ENCODE measurements at places on chromosomes 13 and 19.

- no peak for DNase-seq
Observed at GRCh38 chr19:18414504-18415177, 4.6 kb upstream of the SSBP4 start.

DNA sequence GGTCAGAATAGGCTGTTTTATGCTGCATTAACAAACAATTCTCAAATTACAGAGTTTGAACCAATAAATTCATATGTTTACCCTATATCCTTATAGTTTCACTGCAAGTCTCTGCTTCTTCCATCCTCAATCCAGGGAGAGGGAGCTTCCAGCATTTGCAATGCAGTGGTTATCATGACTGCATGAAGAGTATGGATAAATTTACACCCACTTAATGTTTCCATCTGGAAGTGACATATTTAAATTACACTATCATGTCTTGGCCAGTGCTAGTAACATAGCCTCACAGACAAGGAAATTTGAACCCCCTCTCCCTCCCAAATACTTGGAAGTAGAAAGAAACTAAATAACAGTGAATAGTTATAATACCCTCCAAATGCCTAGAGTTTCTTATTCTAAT is 33.5 kb upstream of the UFM1 start:
- DNase-seq, result no peak

DNA sequence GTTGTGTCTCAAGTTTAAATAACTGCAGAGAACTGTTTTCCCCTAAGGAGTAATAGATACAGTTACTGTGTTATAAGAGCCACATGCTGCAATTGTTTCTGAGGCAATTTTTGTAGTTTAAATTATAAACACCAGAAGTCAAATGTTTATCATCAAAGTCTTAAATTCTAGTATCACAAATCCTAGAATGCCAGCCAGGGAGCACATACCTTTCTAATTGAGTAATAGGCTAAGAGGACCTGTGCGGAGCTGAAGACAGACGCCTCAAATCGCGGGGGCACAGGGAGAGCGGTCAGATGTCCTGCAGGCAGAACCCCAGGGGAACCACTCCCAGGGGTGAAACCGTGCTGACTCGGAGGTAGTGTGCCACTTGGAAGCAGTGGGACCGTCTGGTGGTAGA is 65.2 kb upstream of the TNFRSF19 start:
- no peak for DNase-seq

DNA sequence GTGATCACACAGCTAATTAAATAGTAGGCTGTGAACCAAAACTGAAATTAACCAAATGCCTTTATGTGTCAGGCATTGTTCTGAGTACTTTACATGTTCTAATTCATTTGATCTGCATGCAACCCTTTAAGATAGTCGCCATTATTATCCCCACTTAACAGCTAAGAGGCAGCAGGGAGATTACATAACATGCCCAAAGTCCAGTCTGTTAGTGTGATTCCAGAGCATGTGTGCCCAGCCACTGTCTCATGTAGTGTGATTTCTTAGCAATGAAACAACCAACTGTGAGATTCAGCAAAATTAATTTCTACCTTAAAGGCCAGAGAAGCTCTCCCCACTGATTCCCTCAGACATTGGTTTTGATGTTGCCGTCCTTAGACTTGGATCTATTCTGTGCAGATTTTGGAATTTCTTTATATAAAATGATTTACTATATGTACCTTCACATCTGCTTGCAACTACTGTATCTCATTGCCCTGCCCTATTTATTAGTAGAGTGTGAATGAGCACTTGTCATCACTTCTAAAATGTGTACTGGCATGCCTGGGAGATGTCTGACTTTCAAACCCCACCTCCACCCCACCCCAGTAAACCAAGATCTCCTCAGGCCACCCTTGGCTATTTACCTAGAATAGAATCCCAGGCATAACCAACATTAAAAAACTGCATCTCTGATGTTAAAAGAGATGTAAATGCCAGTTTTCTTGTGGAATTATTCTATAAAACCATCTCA is 41.2 kb downstream of the POLR1D start:
- DNase-seq, result no peak

- no peak for DNase-seq
Observed at GRCh38 chr19:13366529-13367143, 139.6 kb downstream of the CACNA1A start.

DNA sequence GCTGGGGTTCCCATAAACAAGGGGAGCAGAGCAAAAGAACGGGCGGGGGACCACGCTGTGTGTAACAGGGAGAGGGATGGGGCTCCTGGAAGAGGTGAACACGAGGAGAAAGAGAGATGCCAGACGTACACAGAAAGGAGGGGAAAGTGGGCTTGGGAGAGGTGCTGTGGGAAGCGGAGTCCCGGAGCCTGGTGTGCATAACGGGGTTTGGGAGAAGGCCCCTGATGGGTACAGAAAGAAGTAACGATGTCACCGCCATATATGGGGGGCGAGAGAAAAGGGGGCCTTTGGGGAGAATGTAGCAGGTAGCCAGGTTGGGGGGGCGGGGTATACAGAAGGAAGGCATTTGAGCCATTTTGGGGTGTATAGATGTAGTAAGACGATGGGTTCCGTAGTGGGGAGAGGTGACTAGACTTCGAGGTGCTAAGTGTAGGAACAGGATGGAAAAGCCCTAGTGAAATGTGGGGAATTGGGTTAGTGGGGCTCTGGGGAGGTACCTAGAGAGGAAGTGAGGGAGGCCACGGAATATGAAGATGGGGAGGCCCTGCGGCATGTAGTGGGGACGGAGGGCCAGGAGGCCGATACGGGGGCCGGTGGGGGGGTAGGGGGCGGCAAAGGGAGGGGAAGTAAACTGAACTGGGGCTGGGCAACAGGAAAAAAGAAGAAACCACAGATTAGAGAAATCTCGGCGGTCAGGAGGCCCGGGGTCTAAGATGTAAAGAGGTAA is 787 bp downstream of the ZNF580 start:
- DNase-seq, result peak; percentile 40

DNA sequence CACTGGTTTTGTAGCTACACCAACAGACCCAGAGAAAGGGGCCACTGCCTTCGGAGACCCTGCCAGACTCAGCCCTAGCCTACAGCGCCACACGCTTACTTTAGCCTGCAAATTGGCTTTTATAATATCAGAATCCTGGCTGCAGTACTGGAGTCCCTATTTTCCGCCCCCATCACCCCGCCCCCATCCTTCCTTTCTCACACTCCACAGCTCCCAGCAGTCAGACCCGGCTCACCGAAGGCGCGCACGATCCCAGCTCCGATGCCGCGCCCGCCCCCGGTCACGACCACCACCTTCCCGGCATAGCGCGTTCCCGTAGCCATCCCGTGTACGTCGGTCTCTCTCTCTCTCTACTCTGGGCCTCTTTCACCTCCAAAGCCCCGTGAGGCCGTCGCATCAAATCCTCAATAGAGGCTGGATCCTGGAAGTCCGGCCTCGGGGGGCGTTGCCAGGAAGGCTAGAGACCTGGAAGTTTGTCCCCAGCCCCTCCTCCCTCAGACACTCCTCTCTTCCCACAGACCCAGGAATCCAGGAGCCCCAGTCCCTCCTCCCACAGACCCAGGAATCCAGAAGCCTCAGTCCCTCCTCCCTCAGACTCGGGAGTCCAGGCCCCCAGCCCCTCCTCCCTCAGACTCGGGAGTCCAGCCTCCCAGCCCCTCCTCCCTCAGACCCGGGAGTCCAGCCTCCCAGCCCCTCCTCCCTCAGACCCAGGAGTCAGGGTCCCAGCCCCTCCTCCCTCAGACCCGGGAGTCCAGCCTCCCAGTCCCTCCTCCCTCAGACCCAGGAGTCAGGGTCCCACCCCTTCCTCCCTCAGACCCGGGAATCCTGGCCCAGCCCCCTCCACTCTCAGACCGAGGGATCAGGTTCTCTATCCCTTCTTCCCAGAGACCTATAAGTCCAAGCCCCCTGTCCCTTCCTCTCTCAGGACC is at the start of gene HSD17B14:
Gene HSD17B14, minus strand, starts transcription at position 403 of the 929 bp plus-strand sequence. Its CDS starts 80 bp downstream, at position 323.
- DNase-seq, result no peak

DNA sequence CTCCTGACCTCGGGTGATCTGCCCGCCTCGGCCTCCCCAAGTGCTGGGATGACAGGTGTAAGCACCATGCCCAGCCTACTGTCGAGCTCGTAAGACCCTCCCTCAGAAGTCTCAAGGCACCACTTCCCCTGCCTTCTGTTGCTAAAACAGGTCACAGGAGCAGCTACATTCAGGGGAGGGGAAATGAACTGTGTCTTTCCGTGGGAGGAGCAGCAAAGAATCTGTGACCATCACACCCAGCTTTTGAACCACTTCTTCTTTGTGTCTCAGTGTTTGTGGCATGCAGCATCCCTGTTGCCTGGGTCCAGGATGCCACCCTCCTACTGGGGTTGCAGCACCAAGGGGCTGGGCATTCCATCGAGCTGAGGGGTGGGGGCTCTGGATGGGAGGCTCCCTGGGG is 7.7 kb upstream of the CSNK1G2 start:
- DNase-seq, result no peak

GRCh38 chr13:30194906-30195305 is 112.4 kb downstream of the KATNAL1 start:
- no peak for DNase-seq

- DNase-seq, result no peak
Observed at GRCh38 chr13:52882785-52883184, 34.3 kb upstream of the PCDH8 start.

DNA sequence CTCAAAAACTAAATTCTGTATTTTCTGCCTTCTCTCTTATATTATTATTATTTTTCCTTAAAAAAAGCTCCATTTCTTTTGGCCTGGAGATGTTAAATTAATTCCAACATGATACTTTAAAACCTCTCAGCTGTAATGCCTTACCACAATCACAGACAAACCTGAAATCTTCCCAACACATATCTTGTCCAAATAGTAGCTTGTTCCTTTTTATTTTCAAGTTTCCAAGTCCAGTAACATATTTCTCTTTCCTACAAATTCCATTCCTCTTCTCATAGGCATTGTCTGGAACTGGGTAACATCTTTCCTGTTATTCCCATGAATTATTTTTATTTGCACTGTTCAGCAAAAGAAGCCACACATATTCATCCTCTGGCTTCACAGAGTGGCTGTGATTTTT is 137.0 kb downstream of the SLITRK6 start:
- DNase-seq, result no peak

DNA sequence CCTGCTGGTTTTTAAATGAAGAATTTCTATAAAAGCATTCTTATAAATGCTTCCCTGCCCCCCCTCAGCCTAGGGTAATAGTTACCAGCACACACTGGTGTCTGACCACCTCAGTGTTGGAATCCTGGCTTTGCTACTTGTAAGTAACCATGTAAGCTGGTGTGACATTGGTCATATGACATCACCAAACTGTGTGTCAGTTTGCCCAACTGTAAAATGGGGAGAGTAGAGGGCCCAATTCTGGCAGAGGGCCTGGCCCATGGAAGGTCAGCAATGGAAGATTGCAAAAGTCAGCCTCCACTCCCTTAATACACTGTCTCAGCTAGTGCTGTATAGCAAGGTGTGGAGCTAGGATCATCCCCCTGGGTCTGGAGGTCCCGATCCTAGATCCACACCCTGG is 31.6 kb downstream of the ACSBG2 start:
- DNase-seq, result no peak

- no peak for DNase-seq
Observed at GRCh38 chr19:16788479-16788878, 40.7 kb upstream of the SIN3B start.

GRCh38 chr19:55986487-55986886 is at the start of gene NLRP5:
TSS of gene NLRP5 (plus strand) at chr19:55986775.
- no peak for DNase-seq

DNA sequence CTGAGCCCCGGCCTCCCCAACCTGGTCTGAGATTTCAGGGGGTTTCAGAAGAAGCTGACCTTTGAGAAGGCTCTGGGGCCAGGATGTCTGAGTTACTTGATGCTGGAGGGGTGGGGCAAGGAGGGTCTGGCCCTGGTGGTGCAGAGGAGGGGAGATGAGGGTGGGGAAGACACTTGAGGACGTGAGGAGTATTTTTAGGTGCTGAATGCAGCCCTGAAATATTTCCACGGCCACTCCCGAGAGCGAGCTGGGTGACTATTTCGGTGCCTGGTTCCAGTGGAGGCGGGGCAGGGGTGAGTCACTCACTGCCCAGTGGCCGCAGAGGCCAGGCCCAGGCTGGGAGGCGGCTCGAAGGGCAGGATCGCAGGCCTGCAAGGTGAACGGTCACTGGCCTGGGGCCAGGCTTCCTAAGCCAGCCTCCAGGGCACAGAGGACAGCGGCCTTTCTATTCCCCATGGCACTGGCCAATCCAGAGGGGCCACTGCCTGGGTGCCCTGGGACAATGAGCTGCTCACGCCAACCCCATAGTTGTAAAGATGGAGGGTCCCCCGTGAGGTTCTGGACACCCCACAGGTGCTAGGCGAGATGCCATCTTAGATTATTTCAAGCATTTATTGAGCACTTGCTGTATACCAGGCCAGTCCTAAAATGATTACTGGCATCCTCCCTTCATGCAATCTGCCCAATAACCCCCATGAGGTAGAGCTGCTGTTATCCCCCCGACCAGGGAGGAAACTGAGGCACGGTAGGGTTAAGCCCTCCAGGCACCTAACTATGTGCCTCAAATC is 19.7 kb upstream of the JUND start:
- DNase-seq, result no peak

- DNase-seq, result no peak
Observed at GRCh38 chr19:533364-534058, 2.0 kb downstream of the CDC34 start.

- DNase-seq, result no peak
Observed at GRCh38 chr13:57437587-57437986, 194.0 kb upstream of the PCDH17 start.

DNA sequence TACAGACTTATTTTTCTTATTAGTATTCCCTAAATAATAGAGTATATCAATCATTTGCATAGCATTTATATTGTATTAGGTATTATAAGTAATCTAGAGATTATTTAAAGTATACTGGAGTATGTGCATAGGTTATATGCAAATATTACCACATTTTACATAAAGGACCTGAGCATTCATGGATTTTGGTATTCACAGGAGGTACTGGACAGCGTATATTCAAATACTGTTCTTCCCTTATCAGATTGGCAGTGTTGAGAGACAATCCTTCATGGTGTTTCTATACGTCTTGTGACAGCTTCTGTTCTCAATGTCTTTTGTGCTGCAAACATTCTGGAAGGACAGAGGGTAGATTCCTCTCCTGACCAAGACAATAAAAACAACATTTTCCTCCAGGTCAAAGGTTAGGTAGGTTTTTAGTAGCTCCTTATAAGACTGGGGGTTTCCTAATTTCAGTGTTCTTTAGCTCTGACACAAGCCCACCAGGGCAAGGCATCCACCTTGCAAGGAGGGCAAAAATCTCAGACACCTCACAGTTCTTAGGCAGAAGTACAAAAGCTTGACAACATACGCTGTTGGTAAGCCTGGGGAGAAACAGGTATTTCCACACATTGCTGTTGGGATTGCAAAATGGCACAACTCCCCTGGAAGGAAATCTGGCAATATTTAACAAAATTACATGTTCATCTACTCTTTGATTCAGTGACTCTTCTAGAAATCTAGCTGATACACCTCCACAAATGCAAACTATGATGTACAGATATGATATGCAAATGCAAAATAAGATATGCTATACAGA is 20.6 kb upstream of the PCCA start:
- no peak for DNase-seq
